A549 (cell line): ENCODE measurements at places on chromosomes 5 and 9.

- DNase-seq: no peak
Measured at GRCh38 chr9:123998278-123998925, 13.2 kb upstream of the LHX2 start.

DNA sequence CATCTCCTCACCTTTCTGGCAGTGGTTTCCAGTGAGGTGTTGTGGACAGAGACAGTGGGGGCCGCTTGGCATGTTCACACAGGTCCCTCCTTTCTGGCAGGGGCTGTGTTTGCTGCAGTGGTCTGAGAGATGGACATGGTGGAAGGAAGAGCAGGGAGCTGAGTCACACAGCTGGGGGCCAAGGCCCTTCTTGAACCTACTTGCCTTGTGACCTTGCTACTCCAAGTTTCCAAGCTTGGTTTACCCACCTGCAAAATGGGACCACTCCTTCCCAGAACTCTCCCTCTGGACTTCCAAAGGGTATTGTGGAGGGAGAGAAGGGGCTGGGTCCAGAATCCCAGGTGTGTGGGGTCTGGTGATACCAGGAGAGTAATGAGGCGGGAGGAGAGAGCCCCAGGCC, 4.1 kb downstream of the F12 start:
- no peak for DNase-seq

- DNase-seq: no peak
Measured at GRCh38 chr5:141597394-141597793, 21.4 kb downstream of the DIAPH1 start.

- DNase-seq: no peak
Measured at GRCh38 chr9:93059011-93059714, 662 bp downstream of the SUSD3 start.
